ENCODE measurements at places on chromosomes 2 and 18.

DNA sequence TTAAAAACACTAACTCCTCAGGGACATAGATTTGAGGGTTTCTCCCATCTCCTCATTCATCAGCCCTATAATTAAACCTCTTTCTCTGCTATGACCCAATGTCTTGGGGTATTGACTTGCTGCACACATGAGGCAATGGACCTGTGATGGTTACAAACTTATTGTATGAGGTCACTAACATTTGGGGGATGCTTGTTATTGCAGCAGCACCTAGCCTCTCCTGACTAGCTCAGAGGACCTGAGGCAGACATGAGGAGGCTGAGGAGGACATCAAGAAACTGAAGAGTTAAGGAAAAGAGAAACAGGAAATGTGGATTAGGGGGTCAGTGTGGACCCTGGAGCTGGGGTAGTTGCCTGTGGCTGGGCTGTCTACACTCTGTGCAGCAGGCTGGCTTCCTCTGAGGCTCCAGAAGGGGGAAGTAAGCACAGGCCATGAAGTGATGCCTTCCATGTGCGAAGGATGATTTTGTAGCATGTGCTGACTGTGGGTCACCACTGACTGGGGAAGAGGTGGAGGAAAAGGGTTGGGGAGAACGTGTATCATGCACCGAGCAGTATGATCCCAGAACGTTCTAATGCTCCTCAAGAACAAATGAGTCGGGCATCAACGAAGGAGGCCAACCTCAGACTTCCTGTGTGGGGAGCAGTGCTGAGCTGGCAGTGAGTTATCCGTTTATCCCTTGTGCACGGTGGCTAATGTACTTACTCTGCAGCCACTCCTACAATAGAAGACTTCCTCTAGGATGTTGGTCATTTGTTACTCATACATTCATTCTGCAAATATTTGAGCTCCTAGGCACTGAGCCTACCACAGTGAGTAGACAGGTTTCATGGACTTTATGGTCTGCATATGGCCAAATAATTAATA, 42.1 kb upstream of the RFX8 start:
- no peak for DNase-seq

- no peak for DNase-seq
Observed at GRCh38 chr2:193963472-193964119, 1693.4 kb upstream of the SLC39A10 start.

- no peak for DNase-seq
Observed at GRCh38 chr18:26233208-26233607, 7.0 kb downstream of the TAF4B start.

DNA sequence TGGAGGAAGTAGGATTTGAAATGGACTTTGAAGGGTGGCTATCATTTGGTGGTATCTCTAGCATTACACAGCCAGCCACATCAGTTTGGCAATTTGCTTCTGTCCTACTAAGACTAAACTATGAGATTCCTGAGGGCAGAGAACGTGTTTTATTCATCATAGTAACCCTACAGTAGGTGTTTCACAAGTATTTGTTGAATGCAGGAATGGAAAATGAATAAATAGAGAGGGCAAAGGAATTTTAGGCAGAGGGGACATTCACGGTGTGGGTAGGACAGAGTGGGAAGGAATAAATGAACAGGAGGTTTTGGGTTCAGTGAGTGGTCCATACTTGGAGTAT, 15.7 kb upstream of the GPR39 start:
- no peak for DNase-seq

DNA sequence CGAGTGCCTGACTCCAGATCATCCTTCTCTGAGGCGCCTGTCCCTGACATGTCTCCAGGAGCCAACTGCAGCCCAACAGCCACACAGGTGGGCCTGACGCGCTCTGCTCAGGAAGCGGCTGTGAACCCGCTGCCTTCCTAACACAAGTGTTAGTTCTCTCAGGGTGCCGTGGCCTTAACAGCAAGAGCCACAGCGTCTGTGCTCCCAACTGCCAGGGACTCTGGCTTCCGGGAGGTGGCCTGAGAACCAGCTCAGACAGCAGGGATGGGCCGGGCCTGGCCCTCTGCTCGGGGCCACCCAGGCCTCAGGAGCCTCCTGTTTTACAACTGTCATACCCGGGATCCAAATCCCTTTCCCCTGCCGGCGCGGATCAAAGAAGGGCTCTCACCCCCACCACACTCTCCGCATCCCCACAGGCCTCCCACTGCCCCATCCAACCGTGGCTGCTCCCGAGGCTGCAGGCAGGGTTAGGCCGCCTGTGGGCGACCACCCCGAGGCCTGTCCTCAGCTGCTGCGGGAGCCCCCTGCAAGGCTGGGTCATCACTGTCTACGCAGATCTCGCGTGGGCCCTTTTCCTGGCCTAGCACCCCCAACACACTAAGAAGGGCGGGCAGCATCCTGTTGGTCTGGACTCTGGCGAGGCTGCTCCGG, 114.2 kb upstream of the ZNF236 start:
- DNase-seq, result no peak

- no peak for DNase-seq
Observed at GRCh38 chr18:64032312-64032711, 62.4 kb downstream of the SERPINB8 start.

DNA sequence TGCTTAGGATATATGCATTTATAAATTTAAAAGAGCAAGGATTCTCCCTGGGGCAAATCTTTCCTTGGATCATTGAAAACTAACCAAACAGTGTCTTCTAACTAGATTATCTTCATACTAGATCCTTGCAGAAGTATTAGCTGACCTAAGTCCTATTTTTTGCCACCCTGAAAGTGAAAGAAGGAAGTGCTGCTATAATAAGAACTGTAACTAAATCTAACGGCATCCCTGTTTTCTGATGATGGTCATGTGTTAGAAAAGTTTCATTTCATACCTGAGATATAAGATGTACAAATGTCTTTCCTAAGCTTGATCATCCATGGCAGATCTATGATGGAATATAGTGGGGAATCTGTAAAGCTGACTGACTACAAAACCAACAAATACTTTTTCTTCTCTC, 102.7 kb downstream of the MAP2 start:
- DNase-seq, result no peak

- no peak for DNase-seq
Observed at GRCh38 chr2:20141806-20142205, 83.1 kb downstream of the SDC1 start.

GRCh38 chr2:138654146-138654545, 126.0 kb downstream of the NXPH2 start:
- DNase-seq, result no peak

- no peak for DNase-seq
Observed at GRCh38 chr2:196390243-196391148, 219.1 kb upstream of the STK17B start.

- DNase-seq, result no peak
Observed at GRCh38 chr2:68357605-68358337, 7.3 kb upstream of the PLEK start.

- DNase-seq, result no peak
Observed at GRCh38 chr2:146587291-146587713, 1257.5 kb upstream of the ACVR2A start.

DNA sequence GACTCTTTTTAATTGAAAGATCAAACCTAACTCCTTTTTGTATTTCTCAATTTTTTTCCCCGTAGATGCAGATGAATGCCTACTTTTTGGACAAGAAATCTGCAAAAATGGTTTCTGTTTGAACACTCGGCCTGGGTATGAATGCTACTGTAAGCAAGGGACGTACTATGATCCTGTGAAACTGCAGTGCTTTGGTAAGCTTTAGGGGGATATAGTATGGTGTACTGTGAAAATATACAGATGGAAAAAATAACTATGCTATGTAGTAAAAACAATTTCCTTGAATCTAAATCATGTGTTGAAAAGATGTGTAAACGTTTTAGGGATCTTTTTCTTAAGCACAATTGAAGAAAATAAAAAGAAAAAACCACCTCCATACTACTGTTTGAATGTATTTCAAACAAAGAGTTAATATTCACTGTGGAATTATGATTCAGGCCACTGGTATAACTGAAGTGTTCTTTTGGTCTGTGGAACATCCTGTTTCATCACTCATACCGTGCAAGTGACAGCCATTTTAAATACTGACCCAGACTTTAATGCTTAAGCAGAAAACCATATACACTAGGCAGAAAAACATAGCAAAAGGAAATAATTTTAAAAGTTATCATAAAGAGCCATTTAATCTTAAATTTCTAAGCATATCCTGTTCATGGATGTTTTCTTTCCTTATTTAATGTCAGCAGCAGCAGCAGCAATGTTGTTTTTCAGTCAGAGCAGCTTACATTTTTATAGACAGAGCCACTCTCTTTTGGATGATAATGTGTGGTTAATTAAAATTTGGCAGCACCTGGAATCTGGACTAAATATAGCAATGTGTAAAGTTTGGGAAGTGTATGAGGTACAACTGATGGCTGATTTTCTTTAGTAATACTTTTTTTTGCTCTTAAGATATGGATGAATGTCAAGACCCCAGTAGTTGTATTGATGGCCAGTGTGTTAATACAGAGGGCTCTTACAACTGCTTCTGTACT, 112.8 kb upstream of the RASGRP3 start:
- DNase-seq, result no peak

GRCh38 chr2:222174450-222174849, 124.3 kb downstream of the PAX3 start:
- DNase-seq, result no peak

GRCh38 chr2:120398996-120399888, 53.3 kb downstream of the INHBB start:
- no peak for DNase-seq

GRCh38 chr2:45857867-45858520, 206.5 kb downstream of the PRKCE start:
- no peak for DNase-seq

- DNase-seq, result no peak
Observed at GRCh38 chr18:70373042-70373519, 84.2 kb downstream of the SOCS6 start.

DNA sequence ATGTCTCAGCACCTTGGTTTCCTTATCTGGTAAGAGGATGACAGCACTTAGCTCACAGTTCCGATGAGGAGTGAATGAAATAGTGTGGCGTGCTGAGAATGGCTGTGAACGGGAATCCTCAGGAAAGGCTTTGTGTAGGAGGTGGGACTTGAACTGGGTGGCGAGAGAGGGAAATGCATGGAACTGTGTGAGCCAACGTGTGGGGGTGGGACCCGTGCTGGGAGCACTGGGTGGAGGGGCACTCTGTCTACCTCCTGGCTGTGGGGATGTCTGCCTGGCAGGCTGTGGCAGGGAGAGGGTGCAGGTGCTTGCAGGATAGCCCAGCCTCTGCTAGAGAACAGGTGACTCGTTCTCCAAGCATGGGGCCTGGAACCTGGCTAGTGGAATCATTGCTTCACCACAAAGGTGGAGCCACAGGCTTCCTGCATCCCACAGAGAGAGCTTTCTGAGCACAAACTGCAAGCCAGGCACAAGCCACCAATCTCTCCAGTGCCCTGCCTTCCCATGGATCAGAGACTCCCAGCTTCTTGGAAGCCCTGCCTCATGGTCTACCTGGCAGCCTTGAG, 145.2 kb downstream of the CELF4 start:
- no peak for DNase-seq

- DNase-seq, result no peak
Observed at GRCh38 chr2:184004289-184004947, 593.9 kb upstream of the ZNF804A start.

DNA sequence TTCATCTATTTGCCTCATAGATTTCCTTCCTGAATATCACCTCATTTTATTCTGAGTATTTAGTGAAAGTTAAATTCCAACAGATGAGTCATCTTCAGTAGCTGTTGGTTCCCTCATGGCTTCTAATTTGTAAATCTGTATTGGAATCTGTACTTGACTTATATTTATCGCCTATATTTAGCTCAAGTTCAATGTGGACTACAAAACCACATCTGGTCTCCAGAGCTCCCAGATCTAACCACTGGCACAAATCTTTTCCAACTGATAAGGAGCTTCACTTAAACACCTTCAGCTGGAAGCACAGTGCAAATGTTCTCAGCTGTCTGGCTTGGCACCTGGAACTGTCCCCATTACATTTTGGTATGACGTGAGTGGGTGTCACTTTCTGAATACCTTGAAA, 82.8 kb upstream of the DSEL start:
- DNase-seq, result no peak

All from stimulated activated CD8-positive, alpha-beta memory T cell treated with anti-CD3 and anti-CD28 coated beads, Interleukin-15, amount 100 ng/mL, for 24 hours (primary cell).